ENCODE measurements at places on chromosomes 11 and 22.

DNA sequence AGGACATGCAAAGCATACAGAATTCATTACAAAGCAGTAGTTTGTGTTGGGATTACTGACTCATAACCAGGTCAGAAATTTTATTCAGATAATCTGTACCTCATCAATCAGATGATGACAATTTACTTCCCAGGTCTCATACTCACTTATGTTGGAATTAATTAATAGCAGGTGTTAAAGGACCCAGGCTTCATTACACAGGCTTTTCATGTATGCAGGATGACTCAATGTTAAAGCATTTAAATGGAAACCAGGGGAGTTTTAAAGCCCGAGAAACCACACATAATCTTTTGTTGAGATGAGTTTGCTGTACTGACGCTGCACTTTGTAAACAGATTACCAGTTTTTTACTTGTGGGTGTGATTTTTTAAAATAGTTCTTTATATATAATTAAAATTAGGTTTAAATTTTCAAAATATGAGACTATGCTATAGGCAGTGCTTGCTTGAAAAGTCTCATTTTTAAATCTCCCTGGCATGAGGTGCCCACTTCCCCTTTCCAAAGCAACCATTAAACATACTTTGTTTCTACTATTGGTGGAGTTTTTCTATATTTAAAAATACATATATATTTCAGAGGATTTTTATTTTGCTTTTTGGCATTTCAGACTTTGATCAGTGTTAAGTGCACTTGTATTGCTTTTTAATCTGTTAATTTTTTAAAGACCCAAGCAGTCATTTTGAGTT, 41.0 kb downstream of the CEP57 start:
- no peak for DNase-seq

DNA sequence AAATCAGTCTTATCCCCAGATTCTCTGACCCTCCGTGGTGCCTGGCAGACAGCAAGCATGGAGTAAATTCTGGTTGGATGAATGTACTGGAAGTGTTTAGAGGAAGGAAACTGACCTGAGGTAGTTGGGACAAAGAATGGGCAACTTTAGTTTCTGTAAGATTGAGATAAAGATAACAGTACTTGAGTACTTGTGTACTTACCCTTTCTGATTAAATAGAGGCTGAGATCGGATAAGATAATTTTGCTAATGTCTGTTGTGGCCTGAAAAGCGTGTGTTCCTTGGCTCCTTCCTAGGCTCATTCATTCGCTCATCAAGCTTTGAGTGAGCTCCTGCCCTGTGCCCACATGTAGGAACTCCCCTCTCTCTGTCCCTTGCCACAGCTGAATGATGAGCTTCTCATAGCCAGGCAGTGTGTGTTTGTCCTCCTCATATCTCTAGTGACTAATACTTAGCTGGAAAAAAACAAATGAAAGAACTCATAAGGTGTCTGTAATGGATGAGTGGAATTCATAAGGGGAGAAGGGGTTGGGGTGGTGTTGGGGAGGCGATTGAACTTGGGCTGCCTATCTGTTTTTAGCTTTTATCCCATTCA, 118.1 kb downstream of the DBX1 start:
- DNase-seq = no peak

GRCh38 chr11:68327586-68328370, 15.4 kb downstream of the LRP5 start:
- no peak for DNase-seq

DNA sequence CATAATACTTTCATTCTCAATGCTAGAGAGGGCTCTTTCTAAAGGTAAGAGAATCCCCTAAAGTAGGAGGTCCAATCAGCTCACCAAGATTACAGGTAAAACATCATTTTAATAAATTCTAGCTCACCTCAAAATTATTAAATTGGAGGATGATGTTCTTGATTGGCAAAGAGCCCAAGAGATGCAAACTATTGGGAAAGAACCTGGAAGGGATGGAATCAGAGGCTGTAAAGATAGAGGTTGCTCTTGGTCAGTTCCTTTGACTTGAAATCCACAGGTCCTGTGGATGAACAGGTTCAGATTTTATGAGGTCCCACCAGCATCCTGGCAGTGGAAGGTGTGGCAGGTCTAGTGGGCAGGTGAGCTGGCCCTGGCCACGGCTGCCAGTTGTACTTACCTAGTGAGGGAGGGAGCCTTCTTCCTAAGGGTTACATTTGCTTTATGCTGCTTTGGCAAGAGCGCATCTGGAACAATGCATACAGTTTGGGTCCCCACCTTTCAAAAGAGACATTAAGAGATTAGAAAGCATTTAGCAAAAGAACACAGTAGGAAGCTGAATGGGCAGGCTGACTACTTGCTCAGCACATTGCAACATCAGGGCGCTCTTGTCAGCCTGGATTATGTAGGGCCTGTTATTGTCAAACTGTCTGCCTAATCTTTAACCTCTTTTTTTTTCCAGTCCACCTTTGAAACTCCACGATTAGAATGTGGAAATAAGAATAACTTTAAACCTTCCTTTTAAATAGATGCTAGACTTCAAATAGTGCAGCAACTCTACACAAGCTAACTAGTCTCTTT, 97.0 kb downstream of the RDX start:
- DNase-seq = no peak

DNA sequence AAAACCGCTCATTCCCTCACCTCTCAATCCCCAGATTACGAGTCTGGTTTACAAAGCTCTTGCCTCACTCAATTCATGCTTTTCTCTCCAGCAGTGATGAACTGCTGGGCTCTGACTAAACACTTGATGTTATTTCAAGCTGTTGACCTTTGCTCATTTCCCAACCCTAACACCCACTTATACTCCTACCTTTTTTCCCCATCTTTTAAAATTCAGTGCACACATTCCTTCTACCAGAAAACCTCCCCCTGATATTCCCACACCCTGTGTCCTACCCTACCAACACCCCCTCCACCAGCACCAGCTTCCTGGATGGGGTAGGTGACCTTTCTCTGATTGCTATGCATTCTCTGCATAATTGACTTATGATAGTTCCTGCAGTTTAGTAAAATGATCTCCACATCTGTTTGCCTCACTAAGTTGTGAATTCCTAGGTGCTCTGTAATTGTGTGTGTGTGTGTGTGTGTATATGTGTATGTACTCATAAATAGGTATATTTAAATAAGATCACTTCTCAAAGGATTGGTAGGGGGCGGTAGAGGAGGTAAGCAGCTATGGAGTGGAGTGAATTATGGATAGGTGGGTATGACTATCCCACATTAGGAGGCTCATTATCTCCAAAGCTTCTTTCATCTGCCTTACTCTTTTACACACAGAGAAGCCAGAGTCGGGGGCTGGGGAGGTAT, 842 bp downstream of the HEPACAM start:
- no peak for DNase-seq

DNA sequence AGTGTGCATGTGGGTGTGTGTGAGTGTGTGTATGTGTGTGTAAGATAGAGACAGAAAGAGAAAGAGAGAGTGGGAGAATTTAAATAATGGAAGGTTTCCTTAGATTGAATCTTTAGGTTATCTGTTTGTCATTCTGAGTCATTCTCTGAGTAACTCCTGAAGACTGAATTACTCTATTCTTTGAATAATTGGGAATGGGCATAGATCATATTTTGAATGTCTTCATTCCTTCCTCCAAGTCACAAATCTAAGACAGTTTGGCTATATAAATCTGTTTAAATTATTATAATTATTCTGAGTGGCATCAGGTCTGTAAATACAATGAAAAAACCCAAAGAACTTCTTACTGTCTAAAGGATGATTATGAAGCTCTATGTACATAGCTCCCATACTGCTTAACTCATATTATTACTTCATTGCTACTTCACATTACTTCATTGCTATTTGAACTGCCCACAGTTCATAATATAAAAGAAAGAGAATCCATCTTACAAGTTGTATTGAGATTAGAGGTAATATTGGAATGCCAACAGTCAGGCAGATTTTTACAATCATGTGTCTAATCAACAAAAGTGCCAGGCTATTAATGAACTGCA, 346.6 kb upstream of the CCDC179 start:
- DNase-seq = no peak

DNA sequence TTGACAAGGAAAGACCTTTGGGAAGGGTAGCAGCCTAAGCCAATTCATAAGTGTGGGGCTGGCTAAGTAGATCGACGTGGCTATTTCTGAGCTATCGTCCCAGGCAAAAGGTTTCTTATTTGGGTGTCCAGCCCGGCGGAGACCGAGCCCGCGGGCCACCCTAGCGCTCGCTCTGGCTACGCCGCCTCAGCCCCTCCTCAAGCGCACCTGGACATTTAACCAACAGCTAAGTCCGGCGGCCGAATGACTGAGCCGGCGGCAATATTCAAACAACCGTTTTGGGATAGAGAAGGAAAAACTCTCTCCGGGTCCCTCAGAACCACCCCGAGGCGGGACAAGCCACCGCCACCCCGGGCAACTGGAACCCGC, 457 bp downstream of the RNF141 start:
- no peak for DNase-seq

GRCh38 chr11:108568195-108568858, 25.2 kb downstream of the EXPH5 start:
- no peak for DNase-seq

DNA sequence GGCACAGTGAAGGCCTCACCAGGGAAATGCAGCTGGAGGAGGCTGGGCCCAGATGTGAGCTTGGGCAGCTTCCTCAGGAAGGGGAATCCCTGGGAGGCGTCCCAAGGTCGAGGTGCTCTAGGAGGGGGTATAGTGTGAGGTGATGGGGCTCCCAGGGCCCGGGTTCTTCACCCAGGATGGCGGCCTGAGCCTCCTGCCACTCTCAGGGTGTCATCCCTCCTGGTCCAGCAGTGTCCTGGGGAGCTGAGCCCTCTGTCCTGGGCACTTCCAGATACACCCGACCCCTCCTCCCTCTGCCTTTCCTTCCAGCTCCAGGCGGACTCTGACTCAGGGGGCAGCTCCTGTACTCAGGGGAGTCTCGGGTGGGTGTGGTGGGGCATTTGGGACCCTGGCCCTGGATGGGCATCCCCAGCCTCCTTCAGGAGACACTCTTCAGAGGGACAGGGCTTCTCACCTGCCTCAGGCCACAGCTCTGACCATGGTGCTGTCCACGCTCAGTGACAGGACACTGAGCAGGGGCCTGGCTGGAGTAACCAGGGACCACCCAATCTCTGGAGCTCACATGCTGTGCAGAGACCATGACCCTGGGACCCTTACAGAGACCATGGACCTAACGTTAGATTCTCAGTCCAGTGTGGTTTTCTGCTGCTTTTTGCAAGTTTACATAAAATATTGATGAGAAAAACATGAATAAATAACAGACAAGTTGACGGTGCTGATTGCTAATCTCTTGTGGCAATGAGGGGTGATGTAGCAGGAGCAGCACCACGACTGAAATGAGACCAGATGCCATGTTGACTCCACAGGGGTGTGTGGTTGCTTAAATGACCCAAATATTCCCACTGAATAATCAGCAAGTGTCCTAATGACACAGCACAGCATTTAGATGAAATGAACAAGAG, 101.9 kb downstream of the GGTLC2 start:
- DNase-seq = no peak

DNA sequence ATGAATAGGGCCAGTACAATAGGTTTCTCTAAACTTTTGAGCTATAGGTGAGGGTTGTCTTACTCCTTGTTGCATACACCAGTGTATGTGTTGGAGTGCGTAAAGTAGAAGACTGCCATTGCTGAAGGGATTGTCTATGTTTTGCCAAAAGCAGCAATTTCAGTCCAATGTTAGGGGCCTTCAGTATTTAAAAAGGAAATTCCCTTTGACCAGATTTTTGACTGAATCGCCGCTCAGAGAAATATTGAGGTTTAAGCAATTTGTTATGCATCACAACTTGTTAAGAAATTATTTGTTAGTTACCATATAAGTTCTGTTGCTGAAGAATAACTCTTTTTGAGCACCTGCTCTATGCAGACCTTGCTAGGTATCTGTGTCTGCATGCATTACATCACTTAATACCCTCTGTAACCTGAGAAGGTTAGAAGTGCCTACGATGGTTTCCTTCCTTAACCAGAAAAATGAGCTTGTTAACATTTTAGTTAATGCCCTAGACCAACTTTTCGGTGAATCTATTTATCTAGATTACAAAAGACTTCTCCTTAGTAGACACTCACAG, 33.9 kb downstream of the MMP20 start:
- no peak for DNase-seq

- no peak for DNase-seq
These were observed 59.3 kb downstream of the EHF start for GRCh38 chr11:34680206-34680605.

- DNase-seq = no peak
These were observed 28.3 kb upstream of the LRRC55 start for GRCh38 chr11:57153448-57153847.

GRCh38 chr11:34809191-34810106, 106.7 kb downstream of the APIP start:
- DNase-seq = no peak

- peak; percentile 65 for DNase-seq
These were observed 89.8 kb downstream of the RPS6KA4 start for GRCh38 chr11:64448599-64449380.

- DNase-seq = peak; percentile 4
These were observed 140.4 kb upstream of the TBCEL start for GRCh38 chr11:120883404-120884080.

- DNase-seq = no peak
These were observed 22.4 kb downstream of the CCDC82 start for GRCh38 chr11:96367342-96367741.

DNA sequence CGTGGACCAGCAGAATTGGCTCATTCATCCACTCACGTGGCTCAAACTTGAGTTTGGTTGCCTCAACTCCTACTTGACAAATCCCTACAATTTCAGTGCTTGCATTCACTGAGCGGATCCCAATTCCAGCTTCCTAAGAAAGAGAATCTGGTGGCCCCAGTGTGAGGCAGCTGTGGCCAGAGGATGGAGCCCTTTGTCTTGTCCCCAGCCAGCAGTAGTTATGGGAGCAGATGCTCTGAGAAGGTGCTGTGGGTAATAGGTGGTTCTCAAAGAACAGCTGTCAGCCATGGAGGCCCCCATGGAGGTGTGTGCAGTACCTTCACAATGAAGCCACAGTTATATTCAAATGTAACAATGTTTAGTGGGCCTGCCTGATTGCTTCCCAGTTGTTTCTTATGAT, 39.3 kb downstream of the KREMEN1 start:
- DNase-seq = peak; percentile 7

GRCh38 chr11:68455485-68455884, 5.1 kb upstream of the PPP6R3 start:
- DNase-seq = no peak

- no peak for DNase-seq
These were observed 52.1 kb upstream of the EIF3M start for GRCh38 chr11:32531528-32531927.

DNA sequence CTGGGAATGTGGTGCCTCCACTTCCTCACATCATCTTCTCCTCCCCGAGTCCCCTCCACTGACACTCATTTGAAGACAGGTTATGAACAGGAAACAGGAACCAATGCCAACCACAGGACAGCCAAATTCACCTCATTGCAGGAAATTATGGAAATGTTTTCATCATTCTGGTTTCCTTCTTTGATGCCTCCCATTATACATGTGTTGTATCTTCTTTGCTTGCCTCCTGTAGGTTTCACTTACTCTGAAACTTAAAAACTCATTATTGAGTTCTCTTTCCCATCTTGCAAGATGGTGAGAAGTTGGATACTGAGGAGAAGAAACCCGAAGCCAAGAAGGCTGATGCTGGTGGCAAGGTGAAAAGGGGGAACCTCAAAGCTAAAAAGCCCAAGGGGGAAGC, 108.5 kb downstream of the PHF21B start:
- DNase-seq = no peak
